A549 (cell line): ENCODE measurements at places on chromosomes 4 and X.

DNA sequence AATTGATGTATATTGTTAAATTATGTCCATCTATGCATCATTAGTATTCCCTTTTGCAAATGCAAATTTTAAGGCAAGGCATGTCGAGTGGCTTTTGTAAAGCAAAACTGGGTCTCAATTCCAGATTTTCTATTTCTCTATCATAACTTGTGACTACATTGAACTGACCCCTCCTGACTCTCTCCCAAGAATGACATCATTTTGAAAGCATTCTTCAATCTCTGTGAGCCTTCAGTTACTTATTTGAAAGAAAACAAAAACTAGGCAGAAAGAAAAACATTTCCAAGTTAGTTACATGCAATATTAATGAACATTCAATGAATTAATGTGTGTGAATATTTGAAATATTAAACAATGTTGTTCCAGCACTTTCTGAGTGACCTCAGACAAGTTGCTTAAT is 314.3 kb upstream of the CLNK start:
- no peak for DNase-seq

DNA sequence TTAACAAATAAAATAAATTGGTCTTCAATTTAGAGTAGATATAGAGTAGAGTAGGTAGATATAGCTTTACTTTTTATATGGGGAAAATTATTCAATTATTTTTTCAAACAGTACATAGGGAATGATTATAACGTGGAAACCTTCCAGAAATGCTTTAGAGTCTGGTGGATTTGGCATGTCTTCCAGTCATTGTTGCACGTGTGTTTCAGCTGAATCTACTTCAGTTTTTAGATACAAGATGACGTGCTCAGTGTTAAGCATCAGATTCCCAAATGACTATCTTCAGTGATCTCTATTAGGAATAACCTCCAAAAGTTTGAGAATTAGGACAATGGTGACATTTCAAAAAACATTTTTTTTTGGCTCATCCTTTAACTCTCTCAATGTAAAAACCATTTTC is 616.9 kb downstream of the ANKRD50 start:
- DNase-seq, result no peak

GRCh38 chrX:131577999-131578734 is 34.3 kb downstream of the OR13H1 start:
- DNase-seq, result peak; percentile 64

- DNase-seq, result peak; percentile 57
Observed at GRCh38 chr4:78059524-78059889, 2.4 kb downstream of the FRAS1 start.

- peak; percentile 41 for DNase-seq
Observed at GRCh38 chr4:57064811-57065711, 45.1 kb downstream of the IGFBP7 start.

GRCh38 chr4:122012735-122013134 is 60.9 kb upstream of the TRPC3 start:
- DNase-seq, result no peak
